ENCODE measurements at places on chromosomes 13 and 19.

DNA sequence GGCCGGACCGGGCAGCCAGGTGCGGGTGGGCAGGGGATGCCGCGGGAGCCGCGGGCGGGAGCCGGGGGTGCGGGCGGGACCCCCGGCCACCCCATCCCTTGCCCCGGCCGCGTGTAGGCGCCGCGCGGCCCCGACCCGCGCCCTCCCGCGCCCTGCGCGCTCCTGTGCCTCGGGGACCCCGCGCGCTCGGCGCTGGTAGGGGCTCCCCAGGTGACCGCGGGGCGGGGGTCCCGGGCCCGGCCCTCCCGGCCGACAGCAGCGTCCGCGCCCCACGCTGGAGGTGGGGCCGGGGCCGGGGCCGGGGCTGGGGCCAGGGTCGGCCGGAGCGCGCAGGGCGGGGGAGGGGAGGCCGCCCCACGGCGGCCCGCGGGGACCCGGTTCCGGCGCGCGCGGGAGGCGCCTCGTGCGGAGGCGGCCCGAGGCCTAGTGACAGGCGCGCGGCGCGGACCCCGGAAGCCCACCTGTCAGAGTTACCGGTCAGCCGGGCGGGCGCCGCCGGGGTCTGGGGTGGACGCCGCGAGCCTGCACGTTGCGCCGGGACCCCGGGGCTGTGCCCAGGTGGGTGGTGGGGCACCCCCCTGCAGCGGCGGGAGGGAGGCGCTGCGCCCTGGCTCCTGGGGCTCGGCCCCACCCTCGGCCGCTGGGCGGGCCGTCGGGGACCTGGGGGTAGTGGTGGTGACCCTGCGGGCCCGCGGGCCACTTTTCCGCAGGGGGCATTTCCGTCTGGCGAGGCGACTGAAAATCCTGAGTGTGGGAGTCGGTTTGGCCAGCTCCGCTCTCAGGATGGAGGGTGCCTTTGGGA lies 518 bp downstream of the TFDP1 start:
- peak; percentile 44 for DNase-seq

DNA sequence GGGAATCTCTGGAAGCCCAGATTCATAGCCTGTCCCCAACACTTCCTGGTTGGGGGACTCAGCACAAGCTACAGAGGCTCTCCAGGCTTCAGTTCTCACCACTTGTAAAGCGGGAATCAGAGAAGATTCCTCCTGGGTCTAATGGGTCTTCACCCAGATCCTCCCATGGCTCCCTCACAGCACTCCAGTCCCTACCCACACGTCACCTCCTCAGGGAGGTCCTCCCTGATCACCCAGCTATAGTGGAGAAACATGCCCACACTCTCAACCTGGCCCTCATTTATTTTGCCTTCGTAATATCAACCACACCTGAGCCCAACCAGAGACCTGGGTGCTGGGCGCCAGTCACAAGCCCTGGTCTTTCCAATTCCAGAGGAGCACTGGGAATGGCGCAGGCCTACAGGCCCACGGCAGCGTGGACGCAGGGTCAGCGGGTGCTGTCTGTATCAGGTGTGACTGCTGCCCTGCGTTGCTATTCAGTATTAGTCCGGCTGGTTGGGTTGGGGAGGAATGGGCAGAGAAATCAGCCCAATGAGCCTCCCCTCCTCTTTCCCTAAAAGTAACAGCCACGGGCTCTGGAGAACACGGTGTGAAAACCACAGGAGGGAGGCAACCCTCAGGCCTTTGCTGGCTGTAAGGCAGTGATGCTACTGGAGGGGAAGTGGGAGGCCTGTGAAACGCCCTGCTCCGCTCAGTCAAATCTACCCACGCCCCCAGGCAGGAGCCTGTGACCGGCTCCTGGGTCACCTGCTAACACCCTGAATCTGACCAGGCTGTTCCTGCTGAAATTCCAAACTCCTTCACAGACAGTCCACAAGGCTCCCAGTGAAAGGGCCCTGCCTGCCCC lies 5.2 kb downstream of the AKT2 start:
- peak; percentile 33 for DNase-seq

GRCh38 chr19:53971673-53972072 lies 8.9 kb downstream of the CACNG8 start:
- DNase-seq = no peak

GRCh38 chr19:23996549-23996948 lies 81.9 kb downstream of the ZNF726 start:
- DNase-seq = peak; percentile 16

DNA sequence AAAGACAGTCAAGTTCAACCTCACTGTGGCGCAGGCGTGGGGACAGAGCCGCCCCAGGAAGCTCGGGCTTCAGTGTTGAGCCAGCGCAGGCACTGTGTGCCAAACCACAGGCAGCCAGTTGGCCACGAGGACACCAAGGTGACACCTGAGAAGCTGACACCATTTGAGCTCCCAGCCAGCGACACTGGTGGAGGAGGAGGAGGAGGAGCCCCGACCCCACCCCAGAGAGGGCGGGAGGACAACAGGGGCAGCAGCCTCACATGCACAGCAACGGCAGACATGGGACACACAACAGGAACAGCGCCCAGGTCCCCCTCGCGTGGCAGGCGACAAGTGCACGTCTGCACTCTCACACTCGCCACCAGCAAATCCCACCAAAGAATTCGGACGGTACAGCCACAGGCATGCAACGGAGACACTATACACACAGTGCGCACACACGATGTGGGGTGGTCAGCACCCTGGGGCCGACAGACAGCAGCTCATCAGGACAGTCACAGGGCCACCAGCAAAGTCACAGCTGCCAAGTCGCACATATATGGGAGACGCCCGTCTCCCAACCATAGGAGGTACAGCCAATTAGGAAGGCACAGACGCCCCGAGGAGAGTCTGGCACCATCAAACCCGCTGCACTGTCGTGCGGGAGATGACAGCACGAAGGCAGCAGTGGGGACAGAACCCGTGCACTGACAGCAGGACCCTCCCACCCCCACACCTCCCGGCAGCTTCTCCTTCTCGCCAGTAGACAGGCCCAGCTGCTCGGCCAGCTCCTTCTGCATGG lies 3.4 kb downstream of the EIF3G start:
- DNase-seq = peak; percentile 28

DNA sequence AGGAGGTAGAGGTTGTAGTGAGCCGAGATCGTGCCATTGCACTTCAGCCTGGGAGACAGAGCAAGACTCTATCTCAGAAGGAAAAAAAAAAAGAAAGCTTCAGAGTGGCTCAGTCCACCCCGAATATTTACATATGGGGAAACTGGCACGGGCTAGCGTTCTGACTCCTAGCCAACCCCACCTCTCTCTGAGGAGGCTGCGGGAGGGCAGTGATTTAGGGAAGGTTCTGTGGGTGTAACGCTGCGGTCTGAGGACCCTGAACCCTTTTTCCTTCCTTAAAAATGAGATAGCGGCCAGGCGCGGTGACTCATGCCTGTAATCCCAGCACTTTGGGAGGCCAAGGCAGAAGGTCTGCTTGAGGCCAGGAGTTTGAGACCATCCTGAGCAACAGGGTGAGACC lies 5.0 kb downstream of the LRRC25 start:
- no peak for DNase-seq

DNA sequence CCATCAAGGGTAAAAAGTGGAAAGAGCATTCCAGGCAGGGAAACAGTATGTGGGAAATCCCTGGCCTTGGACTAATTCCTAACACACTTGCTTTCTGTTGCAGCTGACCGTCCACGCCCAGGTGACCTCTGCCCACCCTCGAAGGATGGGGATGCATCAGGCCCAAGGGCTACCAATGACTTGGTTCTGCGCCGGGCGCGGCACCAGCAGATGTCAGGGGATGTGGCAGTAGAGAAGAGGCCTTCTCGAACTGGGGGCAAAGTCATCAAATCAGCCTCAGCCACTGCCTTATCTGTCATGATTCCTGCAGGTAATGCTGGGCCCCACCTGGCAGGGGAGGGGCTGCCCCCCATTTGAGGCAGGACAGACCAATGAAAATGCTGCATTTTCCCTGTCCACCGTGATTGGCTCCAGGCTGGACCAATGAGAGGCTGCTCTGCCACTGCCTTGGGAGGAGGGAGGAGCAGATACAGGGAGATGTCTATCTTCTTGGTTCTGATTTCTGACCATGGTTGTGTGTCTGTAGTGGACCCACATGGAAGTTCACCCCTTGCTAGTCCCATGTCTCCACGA lies 12.6 kb downstream of the DNASE2 start:
- DNase-seq = peak; percentile 44

GRCh38 chr19:41415154-41415571 lies 12.0 kb downstream of the B3GNT8 start:
- no peak for DNase-seq

DNA sequence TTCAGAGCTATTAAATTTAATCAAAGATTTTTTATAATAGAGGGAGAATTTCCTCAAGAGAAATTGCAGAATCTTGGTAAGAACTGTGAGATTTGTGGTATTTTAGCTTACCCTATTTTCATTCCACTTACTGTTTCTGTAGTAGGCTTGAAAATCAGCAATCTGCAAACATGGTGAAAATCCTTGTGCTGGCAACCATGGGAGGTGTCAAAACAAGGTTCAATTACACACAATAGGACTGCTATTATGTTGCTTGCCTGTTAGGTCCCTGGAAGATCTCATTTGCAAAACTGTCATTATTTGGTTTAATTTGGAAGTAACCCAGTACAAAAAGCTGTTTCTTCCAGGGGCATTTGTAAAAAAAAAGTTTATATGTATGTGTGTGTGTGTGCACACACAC lies 662.8 kb upstream of the SLITRK6 start:
- no peak for DNase-seq

DNA sequence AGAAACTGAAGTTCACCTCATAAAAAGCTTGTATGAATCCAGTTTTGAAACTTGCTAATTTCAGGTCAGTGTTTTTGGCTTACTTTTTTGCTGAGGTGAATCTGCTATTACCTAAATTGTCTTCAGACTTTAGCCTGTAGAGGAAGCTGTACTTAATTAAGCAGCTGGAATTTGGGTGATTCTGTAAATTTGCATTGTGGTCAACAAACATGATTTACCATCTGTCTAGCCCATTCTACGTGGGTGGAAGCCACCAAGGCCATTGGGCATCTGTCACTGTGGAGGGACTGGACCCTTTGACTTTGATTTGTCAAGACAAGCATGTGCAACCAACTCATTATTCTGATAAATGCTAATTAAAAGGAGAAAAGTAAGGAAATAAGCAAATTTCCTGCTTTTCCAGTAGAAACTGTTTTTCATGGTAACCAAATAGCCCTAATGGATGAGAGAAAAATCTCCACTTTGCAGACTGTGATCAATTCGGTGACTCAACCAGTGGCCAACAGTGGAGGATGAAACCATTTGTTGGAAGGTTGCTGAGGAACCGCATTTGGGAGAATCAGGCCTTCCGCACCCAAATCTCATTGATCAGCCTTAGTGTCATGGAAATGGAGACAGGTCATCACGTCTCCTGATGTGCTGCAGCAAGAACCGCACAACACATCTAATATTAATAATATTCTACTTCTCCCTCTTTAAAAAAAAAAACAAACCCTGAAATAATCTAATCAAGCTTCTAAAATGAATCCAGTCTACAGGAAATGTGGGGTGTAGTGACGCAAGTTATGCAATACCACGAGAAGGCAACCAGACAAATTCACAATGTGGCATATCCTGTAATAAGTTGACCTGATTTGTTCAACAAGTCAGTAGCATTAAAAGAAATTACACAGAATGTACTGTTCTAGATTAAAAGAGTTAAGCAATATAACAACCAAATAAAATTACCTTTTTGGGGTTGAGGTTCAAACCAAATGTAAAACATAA lies 54.3 kb downstream of the GARRE1 start:
- peak; percentile 31 for DNase-seq

GRCh38 chr19:43524922-43525835 lies 1.8 kb downstream of the ETHE1 start:
- DNase-seq = peak; percentile 45

DNA sequence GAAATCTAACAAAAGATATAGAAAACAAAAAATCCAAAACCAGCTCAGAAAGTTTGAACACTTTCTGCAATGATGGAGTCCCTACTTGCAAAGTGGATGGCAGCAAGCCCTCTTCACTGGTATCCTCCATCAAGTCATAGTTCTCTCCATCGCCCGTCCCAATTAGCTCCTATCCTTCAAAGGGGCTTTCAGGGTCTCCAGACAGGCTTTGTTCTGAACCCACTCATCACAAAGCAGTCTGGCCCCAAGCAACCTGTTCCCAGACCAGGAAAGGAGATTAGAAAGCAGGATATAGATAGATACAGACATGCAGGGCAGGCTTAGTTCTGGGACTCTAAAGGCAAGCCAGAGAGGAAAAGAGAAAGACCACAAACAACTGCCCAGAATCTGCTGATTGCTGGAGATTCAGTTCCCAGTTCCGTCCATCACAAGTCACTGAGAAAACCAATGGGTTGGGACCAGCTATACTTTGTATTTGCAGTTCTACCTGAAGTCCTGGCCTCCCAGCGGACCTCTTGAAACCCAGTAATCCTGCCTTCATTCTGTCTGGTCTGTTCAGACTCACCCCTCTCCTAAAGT lies 47.2 kb upstream of the EPHX3 start:
- no peak for DNase-seq

DNA sequence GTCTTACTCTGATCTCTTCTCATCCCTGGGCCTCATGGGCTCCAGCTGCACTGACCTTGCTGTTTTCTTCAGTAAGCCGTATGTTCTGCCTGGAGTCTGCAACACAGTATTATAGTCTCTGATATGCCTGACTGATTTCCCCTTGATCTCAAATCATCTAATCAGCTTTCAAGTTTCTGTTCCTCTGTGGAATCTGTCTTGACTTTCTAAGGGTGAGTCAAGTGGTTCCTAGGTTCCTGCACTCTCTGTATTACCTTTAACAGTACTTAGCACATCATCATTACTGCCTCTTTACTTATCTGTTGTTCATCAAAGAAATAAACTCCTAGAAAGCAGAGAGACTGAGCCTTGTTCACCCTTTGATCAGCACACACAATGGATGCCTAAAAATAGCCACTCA lies 350.7 kb downstream of the LMO7 start:
- no peak for DNase-seq

DNA sequence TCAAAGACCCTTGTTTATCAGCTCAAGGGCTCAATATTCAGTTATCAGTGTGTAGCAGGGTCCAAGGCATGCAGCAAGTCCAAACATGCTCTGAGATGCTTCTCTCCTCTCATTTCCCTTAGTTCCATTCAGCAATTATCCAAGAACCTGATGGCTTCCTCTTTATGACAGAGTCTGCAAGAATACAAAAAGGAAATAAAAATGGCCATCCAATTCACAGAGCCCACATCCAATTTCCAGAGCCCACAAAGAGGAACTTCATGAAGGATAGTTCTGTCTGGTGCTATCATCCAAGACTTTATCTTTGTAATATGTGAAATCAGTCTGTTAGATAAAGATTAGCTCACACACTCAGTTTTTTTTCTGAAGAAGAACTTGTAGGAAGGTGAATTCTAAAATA lies 217.2 kb downstream of the LACC1 start:
- DNase-seq = no peak

DNA sequence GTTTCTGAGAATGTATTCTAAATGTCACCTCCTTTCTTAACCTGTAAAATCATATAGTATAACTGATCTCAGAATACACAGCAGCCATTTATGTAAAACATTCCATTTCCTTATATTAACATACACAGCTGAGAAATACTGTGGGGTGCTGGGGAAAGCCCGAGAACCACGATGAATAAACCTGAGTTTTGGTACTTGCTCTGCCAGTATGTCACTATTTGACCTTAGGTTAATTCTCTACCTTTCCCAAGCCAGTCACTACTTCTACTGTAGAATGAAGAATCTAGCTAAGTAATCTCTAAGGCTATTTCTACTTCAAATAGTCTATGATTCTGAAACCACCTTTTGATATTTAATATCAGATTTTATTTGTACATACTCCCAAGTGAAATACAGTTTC lies 173.7 kb downstream of the TBC1D4 start:
- DNase-seq = peak; percentile 85
